ENCODE measurements at places on chromosomes 5 and 9.

GRCh38 chr5:180959661-180960060 lies 29.0 kb upstream of the BTNL3 start:
- DNase-seq: no peak

DNA sequence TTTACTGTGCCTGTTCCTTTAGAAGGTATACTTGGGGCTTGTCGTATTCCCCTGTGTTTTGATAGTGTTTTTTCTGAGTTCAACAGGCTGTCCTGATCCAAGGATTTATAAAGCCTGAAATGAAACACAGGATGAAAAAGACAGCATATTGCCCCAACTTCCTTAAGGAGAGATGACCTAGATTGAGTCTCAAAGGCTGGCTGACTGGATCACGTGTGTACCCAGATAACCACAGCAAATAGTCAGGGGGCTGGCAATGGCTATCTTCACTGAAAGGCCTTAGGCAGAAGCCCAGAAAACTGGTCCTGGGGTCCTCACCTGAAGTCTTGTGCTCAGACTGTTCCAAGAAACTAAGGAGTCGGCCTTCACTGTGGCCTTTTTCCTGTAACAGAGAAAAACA lies 7.7 kb upstream of the HK3 start:
- no peak for DNase-seq

- DNase-seq: no peak
Observed at GRCh38 chr9:130948266-130948665, 9.2 kb upstream of the FIBCD1 start.

- DNase-seq: no peak
Observed at GRCh38 chr9:69899491-69899890, 78.9 kb downstream of the CFAP95 start.

- no peak for DNase-seq
Observed at GRCh38 chr5:18158166-18158565, 523.9 kb downstream of the TAF11L14 start.

GRCh38 chr5:176561259-176561658 lies 12.1 kb downstream of the CDHR2 start:
- DNase-seq: no peak

DNA sequence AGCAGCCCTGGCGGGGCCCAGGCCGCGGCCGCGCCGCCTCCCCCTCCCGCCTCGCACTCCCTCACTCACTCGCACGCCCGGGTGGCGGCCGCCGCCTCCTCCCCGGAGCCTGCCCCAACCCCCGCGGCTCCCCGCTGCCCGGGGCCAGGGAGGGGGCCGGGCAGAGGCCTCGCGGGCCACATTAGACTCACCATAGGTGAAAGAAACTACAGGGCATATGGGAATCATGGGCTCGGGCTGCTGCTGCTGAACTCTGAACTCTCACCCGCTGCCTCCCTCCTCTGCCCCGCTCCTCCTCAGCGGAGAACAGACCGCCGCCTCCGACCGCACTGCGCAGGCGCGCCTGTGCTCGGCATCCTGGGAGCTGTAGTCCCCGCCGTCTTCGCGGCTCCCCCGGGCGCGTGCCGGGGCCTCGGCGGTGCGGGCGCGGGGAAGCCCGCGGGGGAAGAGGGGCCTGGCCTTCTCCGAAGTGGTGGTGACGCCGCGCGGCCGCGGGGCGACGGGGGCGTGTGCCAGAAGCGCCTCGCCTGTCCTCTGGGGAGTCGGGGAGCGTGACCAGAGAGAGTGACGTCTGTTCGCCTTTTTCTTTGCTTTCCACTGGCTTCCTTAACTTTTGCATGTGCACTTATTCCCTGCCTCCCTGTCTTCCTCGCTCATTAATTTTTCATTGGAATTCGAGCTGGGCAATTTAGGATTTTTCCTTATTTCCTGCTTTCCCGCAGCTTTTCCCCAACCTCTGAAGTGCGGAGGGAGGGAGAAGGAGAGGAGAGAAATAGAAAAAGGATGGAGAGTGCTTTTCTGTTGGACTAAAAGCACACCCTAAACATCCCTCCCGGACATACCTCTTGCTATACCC lies at the start of gene ZFR:
ZFR (minus strand) TSS at position 310 of the 856 bp plus-strand sequence; CDS start at position 228, 82 bp downstream.
- peak; percentile 91 for DNase-seq

GRCh38 chr9:98702835-98703380 lies 5.8 kb downstream of the GABBR2 start:
- DNase-seq: no peak

DNA sequence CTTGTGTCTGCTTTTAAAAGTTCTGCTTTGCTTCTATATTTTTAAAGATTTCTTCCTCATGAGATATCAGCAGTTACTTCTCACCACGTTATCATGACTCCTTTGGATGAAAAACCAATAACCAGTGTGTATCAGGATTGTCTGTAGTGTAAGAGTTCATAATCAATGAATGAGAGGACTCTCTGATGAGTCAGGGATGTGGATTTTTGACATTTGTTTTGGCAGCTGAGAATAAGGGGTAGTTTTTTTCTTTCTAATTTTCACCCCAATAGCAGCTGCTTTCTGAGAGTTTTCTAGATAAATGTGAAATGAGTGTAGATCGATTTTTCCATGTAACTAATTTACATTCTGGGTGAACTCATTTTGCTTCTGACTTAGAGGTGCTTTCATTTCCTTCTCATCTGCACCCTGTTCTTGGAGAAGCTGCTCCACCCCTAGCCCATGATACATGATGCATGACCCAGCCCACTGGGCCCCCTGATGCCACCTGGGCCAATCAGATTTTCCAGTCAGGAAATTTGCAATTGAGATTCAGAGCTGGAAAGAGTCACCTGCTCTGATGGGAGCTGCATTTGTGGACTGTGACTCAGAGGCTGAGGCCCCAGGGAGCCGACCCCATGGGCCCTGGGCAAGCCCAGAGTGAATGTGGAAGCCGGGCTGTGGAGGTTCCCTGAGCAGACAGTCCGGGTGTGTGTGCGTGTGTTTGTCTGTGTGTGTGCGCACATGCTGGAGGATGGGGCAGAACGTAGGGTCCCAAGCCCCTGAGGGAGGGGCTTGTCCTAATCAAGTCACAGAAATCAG lies 159.3 kb downstream of the RGS3 start:
- DNase-seq: no peak

DNA sequence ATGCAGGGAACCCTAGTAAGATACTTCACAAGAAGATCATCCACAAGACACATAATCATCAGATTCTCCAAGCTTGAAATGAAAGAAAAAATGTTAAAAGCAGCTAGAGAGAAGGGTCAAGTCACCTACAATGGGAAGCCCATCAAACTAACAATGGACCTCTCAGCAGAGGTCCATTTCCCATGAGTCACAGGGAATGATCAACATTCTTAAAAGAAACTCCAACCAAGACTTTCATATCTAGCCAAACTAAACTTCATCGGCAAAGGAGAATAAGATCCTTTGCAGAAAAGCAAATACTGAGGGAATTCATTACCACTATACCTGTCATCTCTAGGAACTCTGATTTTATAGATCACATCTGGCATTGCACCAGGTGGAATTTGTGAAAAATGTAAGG lies 52.9 kb upstream of the SPATA31E1 start:
- no peak for DNase-seq

- no peak for DNase-seq
Observed at GRCh38 chr5:56622141-56622540, 193.2 kb upstream of the MAP3K1 start.

- no peak for DNase-seq
Observed at GRCh38 chr9:27714388-27714787, 141.1 kb upstream of the C9orf72 start.

GRCh38 chr5:130992095-130992494 lies 173.0 kb downstream of the HINT1 start:
- DNase-seq: no peak

GRCh38 chr5:88555674-88556073 lies 287.0 kb upstream of the TMEM161B start:
- no peak for DNase-seq

GRCh38 chr9:69172895-69173294 lies 1.2 kb upstream of the TJP2 start:
- DNase-seq: no peak

DNA sequence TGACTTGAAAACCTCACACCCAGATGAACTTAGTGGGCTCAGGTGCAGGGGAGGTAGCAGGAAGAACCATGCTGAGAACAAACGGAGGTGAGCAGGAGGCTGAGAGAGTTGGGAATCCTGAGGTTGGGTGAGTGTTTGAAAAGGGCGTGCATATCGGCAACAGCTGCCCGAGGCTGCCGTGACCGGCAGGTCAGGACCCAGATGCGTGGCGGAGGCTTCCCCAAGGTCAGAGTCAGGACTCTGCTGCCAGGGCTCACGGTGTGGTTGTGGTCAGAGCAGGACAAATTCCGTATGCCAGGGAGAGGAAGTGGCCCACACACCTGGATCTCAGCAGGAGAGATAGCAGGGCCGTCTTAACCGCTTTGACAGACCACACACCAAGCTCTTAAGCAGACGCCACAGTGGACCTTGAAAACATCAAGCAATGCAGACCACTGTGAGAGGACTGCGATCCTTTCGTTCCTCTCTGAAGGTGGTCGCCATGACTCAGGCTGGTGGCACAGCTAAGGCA lies 43.1 kb downstream of the ADAMTS16 start:
- no peak for DNase-seq

DNA sequence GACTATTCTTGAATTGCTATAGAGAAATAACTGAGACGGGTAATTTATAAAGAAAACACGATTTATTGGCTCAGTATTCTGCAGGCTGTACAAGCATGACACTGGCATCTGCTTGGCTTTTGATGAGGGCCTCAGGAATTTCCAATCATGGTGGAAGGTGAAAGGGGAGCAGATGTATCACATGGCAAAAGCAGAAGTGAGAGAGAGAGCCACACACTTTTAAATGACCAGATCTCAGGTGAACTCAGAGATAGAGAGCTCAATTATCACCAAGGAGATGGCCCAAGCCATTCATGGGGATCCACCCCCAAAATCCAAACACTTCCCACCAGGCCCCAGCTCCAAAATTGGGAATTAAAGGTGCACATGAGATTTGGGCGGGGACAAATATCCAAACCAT lies 15.3 kb downstream of the GABRA1 start:
- DNase-seq: no peak

DNA sequence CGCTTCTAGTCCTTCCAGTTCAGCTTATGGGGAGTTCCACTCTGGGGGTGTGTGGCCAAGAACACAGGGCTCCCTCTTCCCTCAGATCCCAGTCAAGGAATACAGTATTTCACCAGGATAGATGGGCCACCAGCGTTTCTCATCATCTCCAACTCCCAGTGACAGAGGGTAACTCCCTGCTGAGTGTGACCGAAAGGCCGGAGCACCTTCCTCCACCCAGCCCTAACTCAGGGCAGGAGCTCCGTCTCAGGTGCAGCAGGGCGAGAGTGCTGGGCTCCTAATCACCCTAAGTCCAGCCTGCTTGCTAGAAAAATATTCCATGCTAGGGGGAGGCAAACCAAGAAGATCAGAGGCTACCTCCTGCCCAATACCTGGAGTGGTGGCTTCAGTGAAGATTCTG lies 102.6 kb downstream of the ADAMTS2 start:
- no peak for DNase-seq

DNA sequence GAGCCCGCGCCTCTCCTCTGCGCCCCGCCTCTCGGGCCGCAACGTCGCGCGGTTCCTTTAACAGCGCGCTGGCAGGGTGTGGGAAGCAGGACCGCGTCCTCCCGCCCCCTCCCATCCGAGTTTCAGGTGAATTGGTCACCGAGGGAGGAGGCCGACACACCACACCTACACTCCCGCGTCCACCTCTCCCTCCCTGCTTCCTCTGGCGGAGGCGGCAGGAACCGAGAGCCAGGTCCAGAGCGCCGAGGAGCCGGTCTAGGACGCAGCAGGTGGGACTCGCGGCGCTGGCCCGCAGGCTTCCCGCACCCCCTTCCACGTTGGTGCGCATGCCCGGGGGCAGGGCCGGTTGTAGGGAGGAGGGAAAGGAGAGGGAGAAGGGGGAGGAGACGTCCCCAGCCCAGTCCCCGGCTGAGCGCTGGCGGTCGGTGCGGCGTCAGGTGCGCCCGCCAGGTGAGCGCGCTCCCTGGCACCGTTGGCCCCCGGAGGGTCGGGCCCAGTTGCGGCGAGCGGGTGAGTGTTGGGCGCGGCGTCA lies at the start of gene OCLN:
OCLN (plus strand) TSS at position 400 of the 532 bp plus-strand sequence. CDS start 11,455 bp downstream, outside the sequence.
- DNase-seq: peak; percentile 26

DNA sequence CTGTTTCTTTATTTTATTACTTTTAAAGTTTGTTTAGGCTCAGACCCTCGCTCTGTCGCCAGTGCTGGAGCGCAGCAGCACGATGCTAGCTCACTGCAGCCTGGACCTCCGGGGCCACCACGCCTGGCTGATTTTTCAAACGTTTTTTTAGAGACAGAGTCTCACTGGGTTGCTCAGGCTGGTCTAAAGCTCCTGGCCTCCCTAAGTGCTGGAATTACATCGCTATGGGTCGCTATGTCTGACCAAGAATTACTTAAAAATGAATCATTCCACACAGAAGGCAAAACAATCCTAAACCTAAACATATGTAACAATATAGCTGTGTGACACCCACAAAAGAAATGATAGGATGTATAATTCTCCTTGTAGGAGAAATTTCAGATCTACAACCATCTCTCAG lies 86.9 kb upstream of the SIMC1 start:
- DNase-seq: no peak

DNA sequence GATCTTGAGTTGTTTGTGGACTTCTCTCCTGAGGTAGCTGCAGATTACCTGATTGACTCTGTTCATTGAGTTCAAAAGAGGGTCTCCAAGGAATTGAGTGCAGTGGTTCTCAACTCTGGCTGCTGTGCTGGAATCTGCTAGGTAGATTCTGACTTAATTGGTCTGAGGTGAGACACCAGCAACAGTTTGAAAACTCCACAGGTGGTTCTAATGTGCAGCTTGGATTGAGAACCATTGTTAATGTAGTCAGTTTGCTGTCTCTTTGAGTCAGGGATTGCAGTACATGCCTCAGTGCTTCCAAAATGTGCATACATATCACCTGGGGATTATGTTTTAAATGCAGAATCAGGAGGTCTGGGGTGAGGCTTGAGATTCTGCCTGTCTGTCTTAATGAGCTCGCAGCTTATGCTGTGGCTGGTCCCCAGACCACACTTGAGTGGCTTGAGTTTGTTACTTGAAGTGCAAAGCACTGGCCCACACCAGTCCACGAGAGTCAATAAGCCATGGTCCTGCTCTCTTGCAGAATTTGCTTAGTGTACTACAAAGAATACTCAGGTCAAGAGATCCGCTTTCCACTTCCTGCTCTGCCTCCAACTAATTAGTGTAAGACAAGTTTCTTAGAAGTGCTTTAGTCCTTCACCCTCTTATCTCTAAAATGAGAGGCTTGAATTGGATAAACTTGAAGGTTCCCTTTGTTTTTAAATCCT lies 82.3 kb downstream of the ATG10 start:
- no peak for DNase-seq

DNA sequence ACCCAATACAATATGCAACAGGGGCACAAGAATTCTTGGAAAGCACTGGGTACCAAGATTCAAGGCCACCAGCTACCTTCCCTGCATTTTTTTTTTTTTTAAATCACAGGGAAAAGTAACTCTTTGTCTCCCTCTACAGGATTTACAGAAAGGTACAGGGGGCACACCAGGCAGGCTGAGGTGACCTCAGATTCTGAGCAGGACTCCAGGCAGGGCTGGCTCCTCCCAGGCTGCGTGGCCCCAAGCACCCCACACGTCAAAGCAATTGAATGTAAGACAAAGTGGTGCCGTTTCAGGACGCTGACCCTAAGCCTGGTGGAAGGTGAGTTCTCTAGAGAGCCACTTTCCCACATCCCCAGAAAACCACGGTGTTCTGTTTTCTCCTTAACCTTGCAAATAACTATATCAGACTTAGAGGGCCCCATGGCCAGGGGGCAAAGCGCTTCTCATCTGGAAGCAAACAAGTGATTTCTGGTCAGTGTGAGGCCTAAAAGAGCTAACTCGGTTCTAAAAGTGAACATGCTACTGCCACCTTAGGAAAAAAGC lies 222.6 kb downstream of the ROR2 start:
- DNase-seq: peak; percentile 32
